Left kidney (tissue), 8 donors: ENCODE measurements at places on chromosomes 5 and 9. TPM values are rescaled to one million over a fixed set of nuclear protein-coding genes. Genes with fewer than 3 reads are reported as not detected.

DNA sequence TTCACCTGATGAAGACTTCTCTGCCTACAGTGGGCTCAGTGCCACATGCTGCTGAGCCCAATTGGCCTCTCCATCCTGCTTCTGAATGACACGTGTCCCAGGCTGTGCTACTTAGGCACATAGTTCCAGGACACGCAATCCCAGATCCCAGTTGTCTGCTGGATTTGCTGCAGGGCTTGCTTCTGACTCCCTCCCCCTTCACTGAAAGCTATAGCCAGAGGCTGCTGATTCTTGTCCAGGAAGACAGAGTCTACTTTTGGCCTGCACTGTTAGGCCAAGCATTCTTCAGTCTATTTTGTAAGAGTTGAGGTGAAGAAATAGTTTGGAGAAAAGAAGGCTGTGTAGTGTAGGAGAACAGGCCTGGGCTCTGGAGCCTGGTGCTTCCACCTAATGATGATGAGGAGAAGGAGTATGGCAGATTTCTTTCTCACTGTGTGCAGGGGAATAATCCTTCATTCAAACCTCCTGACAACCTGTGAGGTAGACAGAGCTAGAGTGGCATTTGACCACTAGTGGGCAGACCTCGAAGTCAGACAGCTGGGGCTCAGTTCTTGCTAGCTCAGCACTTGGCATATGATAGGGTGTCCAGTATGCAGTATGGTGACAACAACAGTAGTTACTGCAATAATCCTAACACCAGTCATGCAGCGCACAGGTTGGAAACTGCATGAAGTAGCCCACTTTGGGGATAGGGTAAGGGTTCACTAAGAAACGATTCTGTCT lies 19.5 kb upstream of the ASPN start:
- no peak for DNase-seq

- no peak for DNase-seq
Measured at GRCh38 chr5:151094030-151094851, 13.4 kb upstream of the TNIP1 start.

DNA sequence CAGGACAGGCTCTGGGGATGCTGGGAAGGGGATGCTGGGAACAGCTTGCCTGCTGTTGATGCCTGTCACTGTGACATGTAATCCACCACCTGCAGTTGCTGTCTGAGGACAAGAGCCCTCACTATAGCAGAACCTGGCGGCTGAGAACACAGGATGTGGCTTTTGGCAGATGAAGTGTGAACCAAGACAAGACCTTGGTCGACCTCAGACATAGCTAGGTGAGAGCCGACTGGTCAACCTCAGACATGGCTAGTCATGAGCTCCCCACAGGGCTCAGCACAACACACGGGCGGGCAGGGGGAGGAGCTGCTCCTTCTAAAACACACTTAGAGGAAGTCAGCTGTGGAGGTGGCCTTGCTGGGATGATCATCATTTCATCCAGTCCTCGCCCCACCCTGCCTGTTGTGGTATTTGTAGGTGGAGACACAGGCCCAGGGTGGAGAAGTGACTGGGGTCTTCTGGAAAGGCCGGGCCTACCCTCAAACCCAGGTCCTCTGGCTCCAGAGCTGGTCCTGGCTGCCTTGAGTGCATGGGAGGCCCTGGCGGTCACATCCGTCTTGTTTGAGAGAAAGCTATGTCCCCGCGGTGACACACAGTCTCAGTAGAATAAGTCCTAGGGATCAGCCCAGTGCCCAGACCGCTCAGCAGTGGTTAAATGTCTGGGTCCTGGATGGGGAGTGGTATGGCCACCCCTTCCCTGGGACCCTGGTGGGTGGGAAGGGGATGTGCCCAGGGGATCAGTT lies 6.1 kb downstream of the SUSD3 start:
- no peak for DNase-seq

Gene GLRX
- polyA plus RNA-seq: 59.1 TPM

Gene NPR3
- polyA plus RNA-seq: 34.5 TPM

GRCh38 chr9:125524583-125525355 lies 182.2 kb downstream of the MAPKAP1 start:
- no peak for DNase-seq

DNA sequence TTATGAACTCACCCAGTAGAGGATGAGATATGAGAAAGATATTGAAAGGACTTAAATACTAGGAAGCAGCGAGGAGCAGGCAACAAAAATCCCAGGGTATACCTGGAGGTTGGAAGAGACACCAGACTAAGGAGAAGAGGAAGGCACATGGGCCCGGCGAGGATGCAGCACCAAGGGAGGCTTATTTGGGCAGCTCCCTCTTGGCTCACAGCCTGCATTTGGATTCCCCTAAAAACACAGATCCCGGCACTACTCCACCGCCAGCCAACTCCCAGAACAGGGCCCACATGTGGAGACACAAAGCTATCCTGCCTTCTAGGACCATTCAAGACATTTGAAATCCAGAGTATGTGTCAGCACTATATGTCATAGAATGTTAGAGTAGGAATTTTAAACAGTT lies 199.8 kb upstream of the FBXL7 start:
- no peak for DNase-seq

- DNase-seq: no peak
Measured at GRCh38 chr9:90555351-90556057, 87.1 kb downstream of the DIRAS2 start.

GRCh38 chr5:78543292-78543691 lies 105.3 kb downstream of the LHFPL2 start:
- DNase-seq: no peak

Gene LECT2
- polyA plus RNA-seq: 5.2 TPM

Gene SLCO6A1
- polyA plus RNA-seq: not detected
